ENCODE measurements at places on chromosomes 2 and 18.

- DNase-seq, result no peak
Observed at GRCh38 chr2:218819093-218819492, 12.5 kb downstream of the PRKAG3 start.

DNA sequence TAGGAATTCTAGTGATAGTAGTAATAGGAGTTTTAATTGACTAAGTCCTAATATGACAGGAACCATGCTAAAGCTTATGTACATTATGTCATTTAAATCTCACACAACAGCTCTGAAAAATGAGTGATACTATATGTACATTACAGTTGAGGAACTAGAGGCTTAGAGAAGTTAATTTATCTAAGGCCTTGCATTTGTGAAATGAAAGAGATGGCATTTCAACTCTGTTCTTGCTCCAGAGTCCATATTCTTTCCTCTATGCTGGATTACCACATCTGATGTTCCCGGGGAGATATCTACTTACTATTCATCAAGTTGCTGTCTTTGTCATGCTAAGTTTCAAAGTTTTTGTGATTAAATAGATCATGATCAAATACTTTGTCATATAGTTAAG is 5.7 kb downstream of the AGPS start:
- DNase-seq, result no peak

GRCh38 chr2:100624536-100624935 is 61.7 kb downstream of the PDCL3 start:
- DNase-seq, result no peak

- no peak for DNase-seq
Observed at GRCh38 chr18:45526114-45526841, 89.0 kb upstream of the SLC14A2 start.

DNA sequence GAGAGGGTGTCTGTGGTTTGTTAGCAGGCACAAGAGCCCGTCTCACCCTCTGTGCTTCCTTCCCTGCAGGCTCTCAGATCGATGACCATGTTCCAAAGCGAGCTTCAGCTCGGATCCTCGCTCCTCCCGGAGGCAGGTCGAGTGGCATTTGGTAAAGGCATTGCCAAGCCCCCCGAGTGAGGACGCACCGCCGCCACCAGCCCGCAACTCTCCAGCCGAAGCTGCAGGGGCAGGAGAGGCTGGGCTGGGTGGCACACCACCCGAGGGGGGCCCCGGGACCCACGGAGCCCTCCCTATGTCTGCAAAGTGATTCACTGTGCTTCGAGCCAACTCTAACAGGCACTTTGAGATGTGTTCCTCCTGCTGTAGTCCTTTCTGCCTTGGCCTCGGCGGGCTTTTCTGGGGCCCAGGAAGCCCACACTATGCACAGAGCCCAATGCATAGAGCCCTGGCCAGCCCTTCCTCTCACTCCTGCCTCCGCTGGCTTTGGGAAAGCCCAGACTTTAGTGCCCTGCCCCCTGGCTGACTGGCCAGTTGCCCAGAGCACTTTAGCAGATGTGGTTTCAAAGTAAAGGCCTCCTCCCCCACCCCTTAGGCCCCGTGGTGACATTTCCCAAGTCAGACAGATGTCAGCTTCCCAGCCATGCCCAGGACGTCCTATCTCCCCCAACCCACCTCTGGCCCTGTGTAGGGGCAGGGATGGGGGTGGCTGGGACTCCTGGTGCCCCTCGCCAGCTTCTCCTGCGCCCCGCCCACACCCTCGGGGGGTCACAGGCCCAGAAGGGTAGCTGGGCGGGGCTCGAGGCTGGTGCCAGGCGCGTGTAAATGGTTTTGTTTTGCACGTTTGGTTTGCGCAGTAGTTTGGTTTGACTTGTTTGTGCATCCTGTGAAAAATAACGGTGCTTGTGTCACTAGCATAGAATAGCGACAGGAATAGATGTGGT is 23.3 kb upstream of the MAPRE3 start:
- no peak for DNase-seq

GRCh38 chr2:120543899-120544298 is 191.8 kb upstream of the GLI2 start:
- DNase-seq, result no peak

DNA sequence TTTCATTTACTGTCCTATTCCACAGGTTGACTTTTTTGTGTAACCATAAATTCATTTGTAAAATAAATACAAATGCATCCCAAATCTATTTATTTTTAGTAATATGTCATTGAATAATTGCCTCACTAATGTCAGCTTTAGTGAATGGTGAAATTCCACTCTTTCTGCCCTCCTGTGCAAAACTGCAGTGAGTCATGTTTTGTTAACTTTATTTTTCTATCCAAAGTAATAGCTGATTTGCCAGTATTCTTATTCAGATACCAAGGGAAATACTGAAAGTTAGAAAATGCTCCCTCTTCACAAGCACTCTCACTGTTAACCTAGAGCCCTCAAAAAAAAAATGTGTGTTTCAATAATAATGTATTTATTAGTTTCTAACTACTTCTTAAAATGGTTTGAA is 322.8 kb downstream of the RIT2 start:
- no peak for DNase-seq

GRCh38 chr2:101113441-101114267 is 37.5 kb downstream of the TBC1D8 start:
- no peak for DNase-seq

DNA sequence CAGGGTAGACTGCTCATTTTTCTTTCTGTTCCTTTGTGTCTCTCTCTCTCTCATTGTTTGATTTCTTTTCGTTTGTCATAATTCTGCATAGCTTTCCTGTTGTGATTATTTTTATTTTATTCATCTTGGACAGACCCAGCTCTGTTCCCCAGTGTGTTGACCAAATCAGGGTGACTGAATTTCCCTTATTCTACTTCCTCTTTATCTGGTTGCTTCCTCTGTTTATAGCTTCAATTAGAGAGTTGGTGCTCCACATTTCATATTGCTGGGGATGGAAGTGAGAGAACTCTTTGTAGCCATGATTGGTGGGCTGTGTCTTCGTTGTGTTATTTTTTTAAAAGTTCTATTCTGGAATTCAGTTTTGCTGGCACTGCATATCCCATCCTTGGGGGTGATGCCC is 19.1 kb downstream of the PROKR1 start:
- no peak for DNase-seq

DNA sequence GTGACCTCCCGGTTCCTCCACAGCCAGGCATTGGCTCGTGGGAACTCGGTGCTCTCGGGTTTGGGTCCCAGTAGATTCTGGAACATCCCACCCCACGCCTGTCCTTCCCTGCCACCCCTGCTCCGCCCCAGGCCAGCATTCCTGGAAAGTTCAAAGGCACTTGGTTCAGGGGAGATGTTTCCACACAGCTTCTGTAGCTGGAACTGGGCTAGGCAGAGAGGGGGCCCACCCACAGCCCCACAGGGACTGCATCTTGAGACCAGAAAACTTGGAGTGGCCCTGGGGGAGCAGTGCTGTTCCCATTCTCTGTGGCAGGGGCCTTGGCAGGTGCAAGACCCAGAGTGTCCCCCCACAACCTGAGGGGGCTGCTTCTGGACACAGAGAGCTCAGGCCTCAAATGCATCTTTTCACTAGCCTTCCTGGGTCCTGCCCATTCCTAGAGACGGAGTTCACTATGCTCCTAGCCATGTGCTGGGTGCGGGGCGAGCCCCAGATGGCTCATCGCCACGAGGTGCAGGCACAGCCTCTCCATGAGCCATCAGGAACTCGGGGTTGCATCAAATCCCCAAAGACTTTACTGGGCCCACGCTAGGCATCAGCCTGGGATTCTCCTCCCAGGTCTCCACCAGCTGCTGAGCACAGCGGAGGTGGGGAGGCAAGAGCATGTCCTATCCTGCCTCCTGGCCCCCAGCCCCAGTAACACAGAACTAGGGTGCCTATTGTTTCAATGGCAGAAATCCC is 68.7 kb downstream of the ZFP36L2 start:
- no peak for DNase-seq
